ENCODE measurements at places on chromosomes 2 and 18. TPM values are rescaled to one million over a fixed set of nuclear protein-coding genes. Genes with fewer than 3 reads are reported as not detected.

GRCh38 chr2:160376576-160376975 lies 117.0 kb downstream of the RBMS1 start:
- no peak for DNase-seq

Gene DCC
- total RNA-seq = 13.6 TPM

DNA sequence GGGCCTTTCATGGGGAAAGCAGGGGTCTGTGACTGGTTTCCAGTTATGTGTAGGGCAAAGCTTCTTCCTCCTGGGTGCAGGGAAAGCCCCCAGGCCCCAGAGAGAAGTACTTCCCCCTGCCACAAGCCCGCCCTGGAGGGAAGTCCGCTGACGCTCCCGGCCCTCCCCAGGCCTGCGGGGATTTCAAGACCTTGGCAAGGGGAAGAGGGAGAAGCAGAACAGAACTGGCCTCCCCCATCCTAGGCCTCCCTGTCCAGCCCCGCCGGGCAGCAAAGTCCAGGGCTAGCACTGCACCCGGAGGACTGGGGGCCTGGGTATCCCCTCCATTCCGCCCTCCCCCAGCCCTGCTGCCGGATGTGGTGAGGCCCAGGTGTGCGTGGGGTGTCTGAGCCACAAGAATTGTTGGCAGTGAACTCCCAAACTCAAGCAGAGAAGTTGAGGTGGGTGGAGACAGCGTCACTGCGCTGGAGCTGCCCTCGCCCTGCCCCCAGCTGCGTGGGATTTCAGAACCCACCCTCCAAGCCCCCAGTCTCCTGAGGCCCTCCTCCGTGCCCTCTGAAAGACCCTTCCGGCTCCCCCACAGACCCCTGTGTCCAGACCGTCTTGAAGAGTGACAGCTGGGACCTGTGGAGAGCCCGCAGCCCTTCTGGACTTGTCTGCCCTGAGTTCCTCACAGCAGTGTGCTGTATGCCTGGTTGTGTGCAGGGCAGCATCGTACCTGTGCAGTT lies 1.1 kb upstream of the DUSP2 start:
- no peak for DNase-seq

GRCh38 chr2:153179808-153180207 lies 298.8 kb downstream of the RPRM start:
- no peak for DNase-seq

GRCh38 chr2:234203135-234203984 lies 152.9 kb downstream of the SPP2 start:
- DNase-seq = no peak

All from occipital lobe (tissue), 3 donors.